ENCODE measurements at places on chromosomes 5 and 9.
A peak's percentile ranks its signal among the peaks of the same experiment; 100 is the strongest.

- no peak for DNase-seq
These were observed 126.5 kb downstream of the ZCCHC7 start for GRCh38 chr9:37246826-37247225.

DNA sequence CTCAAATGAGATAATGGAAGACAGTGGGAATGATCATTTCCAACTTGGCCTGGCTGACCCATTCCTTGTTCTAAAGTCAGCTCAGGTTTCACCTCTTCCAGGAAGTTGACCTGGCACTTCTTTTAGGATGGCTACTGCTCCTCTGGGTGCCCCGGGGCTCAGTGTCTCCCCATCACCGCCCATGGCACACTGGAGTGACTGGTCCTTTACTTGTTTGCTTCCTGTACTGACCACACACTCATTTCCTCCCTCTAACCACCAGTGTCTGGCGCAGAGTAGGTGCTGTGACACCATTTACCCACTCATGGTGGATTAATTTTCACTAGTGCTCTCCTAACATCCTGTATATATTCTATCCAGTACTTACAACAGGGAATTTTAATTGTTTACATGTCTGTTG is 183.5 kb downstream of the CDK5RAP2 start:
- DNase-seq = no peak

DNA sequence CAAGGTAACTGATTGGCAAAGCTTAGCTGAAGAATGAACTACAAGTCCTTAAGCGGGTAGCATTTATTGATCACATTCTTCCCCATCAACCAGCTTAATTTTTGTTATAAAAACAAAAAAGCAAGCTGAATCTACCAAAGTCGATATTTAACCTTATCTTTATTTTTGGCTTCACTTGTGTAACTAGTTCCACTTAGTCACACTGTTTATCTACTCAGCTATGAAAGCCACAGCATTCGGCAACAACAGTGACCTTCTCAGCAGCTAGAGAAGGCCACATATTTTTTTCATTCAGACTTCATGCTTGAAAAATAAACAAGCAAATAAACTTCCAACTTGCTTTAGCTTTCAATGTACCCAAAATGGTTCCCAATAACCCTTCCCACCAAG is 69.4 kb downstream of the KLHL3 start:
- no peak for DNase-seq

- no peak for DNase-seq
These were observed 4.5 kb downstream of the PRELID2 start for GRCh38 chr5:145830594-145830993.

GRCh38 chr9:33988219-33988890 is 60.3 kb downstream of the UBAP2 start:
- DNase-seq = no peak

DNA sequence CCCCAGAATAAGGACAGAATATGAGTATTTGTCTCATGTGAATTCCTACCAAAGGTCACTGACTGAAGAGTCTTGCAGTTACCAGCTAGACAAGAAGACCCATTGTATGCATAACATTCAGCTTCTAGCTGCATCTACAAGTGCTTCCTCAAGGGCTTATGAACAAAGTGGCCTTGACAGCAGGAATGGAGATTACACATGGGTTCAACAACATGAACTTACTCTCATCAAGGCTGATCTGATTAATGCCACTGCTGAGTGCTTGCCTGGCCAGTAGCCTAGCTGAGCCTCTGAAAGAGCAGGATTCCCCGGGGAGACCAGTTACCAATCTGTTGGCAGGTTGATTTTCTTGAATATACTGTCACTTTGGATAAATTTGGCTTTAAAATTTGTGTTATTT is 76.7 kb upstream of the CHD1 start:
- DNase-seq = no peak

- no peak for DNase-seq
These were observed 307.4 kb upstream of the C9orf72 start for GRCh38 chr9:27880635-27881034.

GRCh38 chr9:81649475-81650240 is 39.7 kb downstream of the TLE1 start:
- no peak for DNase-seq

- no peak for DNase-seq
These were observed 84.3 kb upstream of the PANK3 start for GRCh38 chr5:168663276-168664004.

- DNase-seq = no peak
These were observed 10.4 kb upstream of the DPM2 start for GRCh38 chr9:127947841-127948710.

- DNase-seq = peak; percentile 62
These were observed at the start of gene CNTLN for GRCh38 chr9:17134396-17135294. CNTLN (plus strand) TSS chr9:17135040; CDS start chr9:17135066, 26 bp downstream.

GRCh38 chr5:77309140-77309539 is 98.7 kb downstream of the PDE8B start:
- DNase-seq = no peak

GRCh38 chr9:69149321-69149807 is 24.7 kb upstream of the TJP2 start:
- DNase-seq = no peak

DNA sequence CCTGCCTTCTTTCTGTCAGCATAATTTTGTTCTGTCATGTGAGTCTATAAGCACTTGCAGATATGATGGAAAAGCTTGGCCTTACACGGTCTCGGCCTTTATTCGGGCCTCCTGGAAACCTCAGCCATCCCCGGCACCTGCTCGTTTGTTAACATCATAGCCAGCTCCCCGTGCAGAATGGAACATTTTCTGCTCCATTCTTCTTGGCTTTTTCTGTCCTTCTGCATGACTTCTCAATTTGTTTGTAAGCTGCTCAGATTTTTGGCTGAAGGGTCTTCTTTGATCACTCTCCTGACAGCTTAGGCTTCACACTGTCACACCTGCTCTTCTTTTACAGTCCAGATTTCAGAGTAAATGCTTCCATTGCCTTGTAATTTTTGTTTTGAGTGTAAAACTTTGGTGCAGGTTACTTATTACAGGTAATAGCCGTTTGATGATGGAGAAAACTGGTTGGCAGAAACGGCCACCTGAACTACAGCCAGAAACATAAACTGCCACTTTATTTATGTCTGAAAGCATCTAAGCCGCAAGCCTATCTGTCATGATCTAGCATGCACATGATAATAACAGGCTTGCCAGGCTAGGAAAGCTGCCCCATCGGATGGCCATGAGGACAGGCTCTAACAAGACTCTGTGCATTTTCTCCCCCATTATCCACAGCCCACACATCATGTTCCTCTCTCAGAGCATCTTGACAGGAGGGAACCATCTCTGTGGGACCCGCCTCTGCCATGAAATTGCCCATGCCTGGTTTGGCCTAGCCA is 197.0 kb downstream of the AOPEP start:
- no peak for DNase-seq

DNA sequence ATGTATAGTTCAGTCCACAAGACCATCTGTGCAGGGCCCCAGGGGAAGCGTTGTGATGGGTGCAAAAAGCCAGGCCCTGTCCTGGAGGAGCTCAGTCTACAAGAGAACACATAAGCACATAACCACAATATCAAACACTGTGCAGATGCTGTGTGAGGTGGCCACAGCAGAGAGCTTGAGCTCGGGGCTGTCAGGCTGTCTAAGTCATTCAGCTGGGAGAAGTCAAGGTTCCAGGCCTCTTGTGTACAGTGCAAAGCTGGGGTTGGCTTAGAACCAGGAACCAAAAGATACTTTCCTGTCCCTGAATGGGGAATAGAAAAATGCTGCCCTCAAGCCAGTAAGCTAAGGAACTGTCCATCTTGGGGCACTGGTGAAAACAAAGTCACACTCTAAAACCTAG is 75.0 kb downstream of the PRDM6 start:
- DNase-seq = no peak

- no peak for DNase-seq
These were observed 34.3 kb downstream of the FRMD3 start for GRCh38 chr9:83503866-83504265.

DNA sequence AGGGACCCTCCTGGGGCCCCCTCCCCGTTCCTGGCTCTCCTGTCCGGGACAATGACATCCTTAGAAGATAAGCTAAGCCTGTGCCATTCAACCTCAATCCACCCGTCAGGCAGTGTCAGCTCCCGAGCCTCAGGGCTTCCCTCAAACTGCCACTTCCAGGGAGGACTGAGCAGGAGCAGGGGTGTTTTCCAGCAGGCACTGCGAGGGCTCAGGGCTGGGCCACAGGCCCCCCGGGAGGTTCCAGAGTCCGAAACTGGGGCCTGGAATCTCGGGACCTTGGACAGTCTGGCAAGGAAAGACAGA is 26.2 kb downstream of the LHX3 start:
- no peak for DNase-seq

DNA sequence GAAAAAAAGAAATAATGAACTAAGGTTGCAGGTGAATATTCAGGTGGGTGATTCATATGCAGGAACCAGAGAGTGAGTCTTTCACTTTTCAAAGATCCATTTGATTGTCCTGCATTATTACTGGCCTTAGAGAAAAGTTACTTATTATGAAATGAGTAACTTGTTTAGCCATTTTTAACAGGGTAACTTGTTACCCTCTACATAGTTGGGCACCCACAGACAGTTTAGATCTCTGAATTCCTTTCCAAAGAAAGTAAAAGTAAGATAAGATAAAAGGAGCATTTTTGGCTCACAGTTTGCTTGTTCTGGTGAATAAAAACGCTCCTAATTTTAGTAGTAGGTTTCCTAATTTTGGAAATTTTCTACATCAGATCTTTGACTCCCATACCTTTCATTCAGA is 54.1 kb upstream of the DAB2 start:
- DNase-seq = no peak

- DNase-seq = no peak
These were observed 159.2 kb downstream of the CDC42SE2 start for GRCh38 chr5:131423056-131423455.

DNA sequence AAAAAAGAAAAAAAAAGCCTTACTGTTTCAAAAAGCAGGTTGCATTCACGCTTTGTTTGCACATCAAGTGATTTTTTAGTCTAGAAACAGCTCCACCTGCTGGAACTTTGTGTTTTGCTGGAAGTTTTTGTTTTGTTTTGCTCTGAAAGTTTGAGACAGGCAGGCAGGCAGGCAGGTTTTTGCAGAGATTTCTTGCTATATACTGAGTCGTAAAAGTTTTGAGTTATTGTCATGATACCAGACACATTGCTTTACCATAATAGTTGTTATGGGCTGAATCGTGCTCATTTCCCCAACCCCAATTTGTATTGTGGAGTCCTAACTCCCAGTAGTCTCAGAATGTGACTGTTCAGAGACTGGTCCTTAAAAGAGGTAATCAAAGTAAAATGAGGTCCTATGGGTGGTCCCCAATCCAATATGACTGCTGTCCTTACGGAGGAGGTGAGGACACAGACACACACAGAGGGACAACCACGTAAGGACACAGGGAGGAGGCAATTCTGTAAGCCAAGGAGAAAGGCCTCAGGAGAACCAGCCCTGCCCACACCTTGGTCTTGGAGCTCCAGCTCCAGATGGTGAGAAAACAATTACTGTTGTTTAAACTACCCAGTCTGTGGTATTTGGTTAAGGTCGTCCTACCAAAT is 20.9 kb downstream of the OR2Y1 start:
- DNase-seq = peak; percentile 2

- no peak for DNase-seq
These were observed 48.0 kb upstream of the DMRT3 start for GRCh38 chr9:928363-929042.

GRCh38 chr9:93826209-93826608 is 128.9 kb downstream of the BARX1 start:
- DNase-seq = no peak

- DNase-seq = no peak
These were observed 1.3 kb downstream of the ZNF131 start for GRCh38 chr5:43121913-43122484.

DNA sequence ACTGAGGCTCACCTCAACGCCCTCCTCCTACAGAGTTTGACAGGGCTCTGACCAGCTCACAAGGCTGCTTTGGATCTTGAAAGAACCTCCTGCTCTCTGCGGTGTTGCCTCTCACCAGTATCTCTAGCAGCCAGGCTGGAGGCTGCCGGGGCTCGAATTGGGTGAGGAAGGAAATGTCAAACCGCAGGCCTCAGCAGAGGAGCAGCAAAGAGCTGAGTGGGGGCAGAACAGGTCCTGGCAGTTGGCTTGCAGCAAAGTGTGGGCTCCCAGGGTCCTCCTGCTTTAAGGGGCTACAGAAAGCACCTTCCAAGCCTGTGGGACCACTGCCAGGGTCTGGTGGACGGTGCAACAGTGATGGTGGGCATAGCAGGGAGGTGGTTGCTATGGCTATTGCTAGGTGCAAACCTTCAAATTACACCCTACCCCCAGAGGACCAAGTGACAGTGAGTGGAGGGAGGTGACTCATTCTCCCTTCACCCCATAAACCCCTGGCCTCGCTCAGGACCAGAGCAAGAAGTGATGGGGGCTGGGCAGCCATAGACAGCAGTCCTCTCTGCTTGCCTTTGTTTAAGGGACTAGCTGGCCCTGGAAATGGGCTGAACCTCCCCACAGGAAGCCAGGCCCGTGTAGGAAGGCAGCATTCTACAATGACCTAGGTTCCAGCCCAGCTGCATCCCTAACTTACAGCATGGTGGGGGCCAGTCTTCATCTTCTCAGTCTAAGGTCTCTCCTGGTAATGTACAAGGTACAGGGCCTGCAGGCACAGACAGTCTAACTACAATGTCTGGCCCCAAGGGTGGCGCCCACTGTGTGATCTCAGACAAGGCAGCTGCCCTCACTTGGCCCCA is 18.7 kb downstream of the LCP2 start:
- peak; percentile 47 for DNase-seq

DNA sequence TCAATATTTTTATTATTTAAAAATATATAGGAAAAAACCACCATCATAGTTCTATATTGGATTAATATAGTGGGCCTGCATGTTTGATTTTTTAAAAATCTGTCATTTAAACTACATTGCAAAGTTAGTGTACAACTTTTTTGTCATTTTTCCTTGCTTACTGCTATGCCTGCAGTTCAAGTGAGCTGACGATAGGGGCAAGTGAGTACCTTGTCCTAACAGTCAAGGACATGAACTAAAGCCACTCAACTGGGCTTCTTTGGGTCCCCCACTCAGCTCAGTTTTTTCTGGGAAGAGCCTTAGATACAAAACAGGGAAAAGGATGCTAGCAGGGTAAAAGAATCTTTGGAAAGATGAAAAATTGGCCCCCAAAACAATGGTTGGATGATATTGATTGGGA is 269.9 kb downstream of the MAN2A1 start:
- DNase-seq = no peak

DNA sequence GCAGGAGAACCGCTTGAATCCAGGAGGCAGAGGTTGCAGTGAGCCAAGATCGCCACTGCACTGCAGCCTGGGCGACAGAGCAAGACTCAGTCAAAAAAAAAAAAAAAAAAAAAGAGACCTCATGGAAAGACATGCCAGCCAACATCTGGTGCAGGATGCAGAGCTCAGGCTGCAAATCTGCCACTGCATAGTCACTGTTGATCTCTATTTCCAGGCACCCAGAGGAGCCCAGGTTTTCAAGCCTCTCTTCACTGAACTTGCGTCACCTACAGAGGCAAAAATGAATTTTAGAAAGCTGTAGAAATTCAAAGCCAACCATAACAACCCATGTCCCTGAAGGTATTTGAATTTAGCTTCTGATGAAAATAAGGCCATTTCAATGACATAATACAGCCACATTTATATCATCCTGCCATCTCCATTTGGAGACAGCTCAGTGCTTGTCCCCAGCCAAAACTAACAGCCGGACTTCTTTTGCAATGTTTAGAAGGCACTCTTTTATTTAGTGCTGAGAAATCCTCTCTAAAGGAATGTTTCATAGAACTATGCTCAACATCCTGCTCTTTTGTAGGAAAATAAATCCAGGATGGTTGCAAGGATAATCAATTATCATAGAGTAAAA is 113.3 kb downstream of the SNX18 start:
- no peak for DNase-seq

- DNase-seq = no peak
These were observed 64.6 kb downstream of the YTHDC2 start for GRCh38 chr5:113578091-113578490.

GRCh38 chr5:127650649-127651048 is 1.8 kb downstream of the CTXN3 start:
- DNase-seq = peak; percentile 23

All from hippocampal formation (tissue), 2 donors.